Stimulated activated naive CD8-positive, alpha-beta T cell treated with anti-CD3 and anti-CD28 coated beads, Interleukin-15, amount 100 ng/mL, for 72 hours (primary cell): ENCODE measurements at places on chromosomes 12 and 14.

DNA sequence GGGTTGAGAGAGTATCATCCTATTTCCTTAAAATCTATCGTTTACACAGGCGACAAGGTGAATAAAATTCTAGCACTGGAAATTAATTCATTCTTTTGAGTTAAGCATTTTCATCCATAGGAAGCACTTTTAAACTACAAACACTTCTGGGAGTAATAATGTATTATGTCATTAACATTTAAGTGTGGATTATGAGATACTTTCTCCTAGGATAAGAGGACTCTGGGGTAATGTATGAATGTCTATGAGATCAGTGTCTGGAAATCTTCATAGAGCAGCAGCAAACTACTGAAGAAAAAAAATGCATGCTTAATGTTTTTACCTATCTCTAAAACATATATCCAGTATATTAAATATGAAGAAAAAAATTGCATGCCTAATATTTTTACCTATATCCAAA lies 86.9 kb downstream of the EPS8 start:
- no peak for DNase-seq

- no peak for DNase-seq
Measured at GRCh38 chr12:99087278-99087677, 442.2 kb downstream of the APAF1 start.

- no peak for DNase-seq
Measured at GRCh38 chr14:23070262-23071129, 13.2 kb upstream of the CDH24 start.

DNA sequence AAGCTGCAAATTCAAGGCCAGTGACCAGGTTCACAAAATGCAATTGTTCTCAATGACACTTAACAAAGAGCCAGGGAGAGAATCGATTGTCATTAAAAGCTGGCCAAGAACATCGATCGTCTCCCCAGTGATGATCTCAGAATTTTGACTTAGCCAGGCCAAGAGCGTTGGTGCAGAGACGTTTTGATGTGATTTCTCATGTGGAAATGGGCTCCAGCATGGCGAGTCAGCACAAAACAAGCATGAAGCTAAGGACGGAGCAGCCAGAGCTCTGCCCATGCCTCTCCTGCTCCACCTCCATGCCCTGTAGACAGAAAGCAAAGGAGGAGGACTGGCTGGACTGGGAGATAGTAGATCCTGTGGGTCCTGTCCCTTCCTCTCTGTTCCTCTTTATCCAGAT lies 270.8 kb downstream of the FOXN3 start:
- DNase-seq: no peak

GRCh38 chr14:20436363-20436755 lies 393 bp upstream of the KLHL33 start:
- no peak for DNase-seq

GRCh38 chr12:110791589-110791988 lies 48.9 kb upstream of the PPP1CC start:
- no peak for DNase-seq

DNA sequence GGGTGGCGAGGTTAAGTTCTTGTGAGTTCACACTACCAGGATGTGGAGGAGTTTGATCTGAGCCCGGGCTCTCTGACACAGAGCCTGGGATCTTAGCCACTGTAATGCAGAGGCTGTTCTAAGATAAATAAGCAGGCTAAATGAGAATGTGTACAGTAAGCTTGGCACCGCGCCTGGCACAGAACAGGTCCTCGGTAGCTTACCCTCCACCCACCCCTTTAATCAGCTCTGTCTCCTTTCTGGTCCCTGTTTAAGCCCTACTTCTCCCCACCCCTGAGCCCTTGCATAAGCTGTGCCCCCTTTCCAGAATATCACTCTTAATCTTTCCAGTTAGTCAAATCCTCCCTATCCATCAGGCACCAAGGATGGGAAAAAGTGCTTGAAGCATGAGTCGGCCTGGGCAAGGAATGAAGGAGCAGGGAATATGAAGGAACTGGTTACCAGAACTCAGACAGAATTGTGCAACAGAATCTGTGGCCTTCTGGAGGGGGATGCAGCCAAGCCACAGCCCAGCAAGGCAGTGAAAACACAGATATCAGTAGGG lies 32.8 kb upstream of the CMKLR1 start:
- no peak for DNase-seq

DNA sequence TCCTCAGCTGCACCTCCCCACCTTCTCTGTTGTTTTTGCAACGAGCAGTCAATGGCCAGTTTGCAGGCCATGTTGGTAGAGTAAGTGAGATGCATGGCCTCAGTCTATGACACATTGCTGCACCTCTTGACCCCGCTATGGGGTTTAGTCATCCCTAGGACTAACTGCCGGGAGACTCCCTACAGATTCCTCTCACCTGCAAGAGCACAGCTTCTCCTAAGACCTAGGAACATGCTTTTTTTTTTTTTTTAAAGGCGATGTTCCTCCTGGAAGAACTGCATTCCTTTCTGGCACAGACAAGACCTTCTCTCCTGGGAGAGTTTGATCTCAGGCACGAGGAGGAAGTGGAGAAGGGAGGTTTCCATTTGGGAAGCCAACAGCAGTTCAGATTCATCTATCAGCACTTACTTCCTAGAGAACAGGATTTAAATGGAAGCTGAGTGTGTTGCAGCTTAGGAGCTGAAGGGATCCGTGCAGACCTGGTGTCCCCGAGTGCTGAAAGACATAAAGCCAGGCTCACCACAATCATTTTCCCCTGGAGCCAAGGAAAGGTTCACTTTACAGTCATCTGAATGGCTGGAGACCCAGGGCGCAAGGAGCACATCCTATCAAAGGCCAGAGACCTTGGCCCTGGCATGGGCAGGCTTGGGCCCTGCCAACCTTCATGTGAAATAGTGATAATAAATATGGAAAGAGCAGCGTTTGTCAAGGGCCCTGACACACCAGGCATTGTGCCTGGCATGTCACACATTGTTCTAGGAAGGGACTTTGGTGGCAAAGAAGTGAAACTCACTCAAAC lies 104.1 kb downstream of the LGMN start:
- no peak for DNase-seq

DNA sequence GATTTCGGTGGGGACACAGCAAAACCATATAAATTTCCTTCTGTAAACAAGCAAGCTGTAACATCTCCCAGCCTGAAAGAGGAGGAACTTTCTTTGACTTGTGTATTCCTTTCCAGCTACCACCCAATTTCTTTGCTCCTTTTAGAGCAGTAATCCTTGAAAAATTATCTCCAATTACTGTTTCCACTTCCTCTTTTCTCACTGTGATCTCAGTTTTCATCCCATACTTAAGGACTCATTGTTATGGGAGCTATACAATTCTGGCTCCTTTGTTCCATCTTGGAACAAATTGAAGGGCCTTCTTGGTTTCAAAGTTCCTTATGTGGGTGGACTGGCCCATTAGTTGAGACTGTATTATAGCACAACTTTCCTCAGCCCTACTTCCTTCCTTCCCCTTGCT lies 152.6 kb downstream of the AKAP6 start:
- DNase-seq: no peak

- DNase-seq: no peak
Measured at GRCh38 chr14:103071544-103072251, 12.3 kb upstream of the LBHD2 start.

GRCh38 chr12:12915656-12916055 lies 24.3 kb downstream of the GPRC5A start:
- no peak for DNase-seq

- no peak for DNase-seq
Measured at GRCh38 chr12:124841558-124841945, 22.1 kb downstream of the SCARB1 start.

- DNase-seq: no peak
Measured at GRCh38 chr12:113263431-113263963, 42.2 kb downstream of the TPCN1 start.

- no peak for DNase-seq
Measured at GRCh38 chr14:104651876-104652260, 37.5 kb upstream of the INF2 start.

DNA sequence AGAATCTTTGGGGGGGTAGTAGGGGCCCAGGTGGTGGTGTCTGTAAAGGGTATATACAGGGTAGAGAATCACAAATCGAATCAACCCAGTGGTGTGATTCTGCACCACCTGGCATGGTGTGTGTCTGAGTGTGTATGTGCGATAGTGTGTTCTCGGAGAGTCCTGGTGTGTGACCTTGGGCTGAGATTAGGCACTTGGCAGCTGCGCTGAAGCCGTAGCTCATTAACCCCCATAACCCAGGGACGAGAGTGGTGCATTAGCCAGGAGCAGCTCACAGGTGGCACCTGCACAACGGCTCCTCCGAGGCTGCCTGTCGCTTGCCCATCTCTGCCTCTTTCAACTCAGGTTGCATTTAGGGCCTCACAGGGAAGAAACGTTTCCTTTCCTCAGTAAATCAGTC lies 15.6 kb upstream of the TESC start:
- no peak for DNase-seq

GRCh38 chr12:52903855-52904508 lies 894 bp downstream of the KRT8 start:
- peak; percentile 47 for DNase-seq

DNA sequence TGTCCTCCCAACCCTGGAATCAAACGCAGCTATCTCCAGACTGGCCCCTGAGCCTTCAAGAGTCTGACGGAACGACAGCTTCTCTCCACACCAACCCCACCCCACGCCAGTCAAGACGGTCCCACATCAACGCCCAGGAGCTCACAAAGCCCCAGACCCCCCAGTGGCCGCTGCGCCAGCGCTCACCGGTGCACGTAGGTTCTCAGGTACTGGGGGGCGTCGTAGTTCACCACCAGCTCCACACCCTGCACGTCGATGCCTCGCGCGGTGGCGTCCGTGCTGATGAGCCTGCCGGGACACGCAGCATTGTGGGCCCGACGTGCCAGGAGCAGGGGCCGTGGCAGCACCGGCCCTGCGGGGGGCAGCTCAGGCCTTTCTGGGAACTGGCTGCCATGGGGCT lies 4.2 kb downstream of the DDX51 start:
- no peak for DNase-seq

GRCh38 chr12:71504476-71504875 lies 64.9 kb downstream of the LGR5 start:
- DNase-seq: no peak
